ENCODE measurements at places on chromosomes 4 and X. TPM values are rescaled to one million over a fixed set of nuclear protein-coding genes. Genes with fewer than 3 reads are reported as not detected.

Gene BRCC3
- 10.4 TPM for total RNA-seq

Gene CCNB3
- total RNA-seq: 0.38 TPM

Gene ENOPH1
- 21.7 TPM for total RNA-seq

Gene PRR32
- total RNA-seq: not detected

Gene ZFP42
- not detected for total RNA-seq

Gene NR0B1
- 0.28 TPM for total RNA-seq

Gene RUFY3
- 34.2 TPM for total RNA-seq

Gene MXRA5
- total RNA-seq: 3.2 TPM

Gene PPBP
- 1.9 TPM for total RNA-seq

Gene MEPE
- total RNA-seq: not detected

Gene XAGE5
- not detected for total RNA-seq

Gene XAGE2
- total RNA-seq: not detected

Gene PASD1
- total RNA-seq: not detected

Gene CEP44
- 5.8 TPM for total RNA-seq

Gene TRPC3
- 0.65 TPM for total RNA-seq

Gene SYTL5
- total RNA-seq: not detected

Gene EFHC2
- total RNA-seq: not detected

Gene P2RY4
- 0.28 TPM for total RNA-seq

Gene EXOC1L
- total RNA-seq: not detected

Gene MTNR1A
- not detected for total RNA-seq

Gene CA5B
- 10.2 TPM for total RNA-seq

Gene GPC4
- total RNA-seq: 13.1 TPM

Gene LIMCH1
- 112 TPM for total RNA-seq

Gene SMAD1
- 16.8 TPM for total RNA-seq

Gene TEC
- 3.9 TPM for total RNA-seq

Gene TCEAL6
- not detected for total RNA-seq

Gene KDM6A
- 30.4 TPM for total RNA-seq

Gene NDUFA1
- 47.0 TPM for total RNA-seq

Gene LEF1
- 3.2 TPM for total RNA-seq

Gene RBM46
- total RNA-seq: not detected

Gene NXF2B
- total RNA-seq: not detected

Gene KCNE5
- total RNA-seq: 3.8 TPM

Gene F8A2
- not detected for total RNA-seq

Gene TCEAL2
- 15.1 TPM for total RNA-seq

Gene SPCS3
- 79.7 TPM for total RNA-seq

Gene TRMT44
- total RNA-seq: 20.3 TPM

Gene CT47A7
- not detected for total RNA-seq

Gene FMR1NB
- not detected for total RNA-seq

Gene DACH2
- total RNA-seq: not detected

Gene TDO2
- not detected for total RNA-seq

Gene ENAM
- not detected for total RNA-seq

Gene TLR10
- total RNA-seq: 0.19 TPM

Gene ZNF280C
- 3.6 TPM for total RNA-seq

Gene PRRG1
- 16.2 TPM for total RNA-seq

Gene AR
- 13.2 TPM for total RNA-seq

Gene MAGEA11
- not detected for total RNA-seq
